Tongue (tissue), 3 donors: ENCODE measurements at places on chromosomes 2 and 18.

- peak; percentile 37 for DNase-seq
Observed at GRCh38 chr2:190497428-190497827, 37.1 kb downstream of the NEMP2 start.

GRCh38 chr2:45130736-45131135 lies 121.5 kb upstream of the SIX2 start:
- no peak for DNase-seq

DNA sequence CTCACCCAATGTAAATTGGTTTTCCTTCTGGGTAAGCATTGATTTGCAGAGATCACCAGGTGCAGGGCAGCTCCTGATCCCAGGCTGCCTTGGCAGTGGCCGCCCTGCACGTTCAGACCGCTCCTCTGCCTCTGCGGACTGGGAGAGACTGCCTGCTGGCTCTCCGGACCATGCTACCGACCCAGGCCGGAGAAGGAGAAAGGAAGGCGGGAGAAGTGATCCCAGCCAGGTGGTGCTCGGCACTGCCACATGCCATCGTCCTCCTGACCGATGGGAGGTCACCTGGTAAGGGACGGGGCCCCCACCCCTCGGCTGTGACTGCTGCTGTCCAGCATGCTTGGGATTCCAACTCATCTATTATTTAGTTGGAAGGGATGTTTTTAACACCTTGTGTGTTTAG lies 108.1 kb upstream of the POU3F3 start:
- DNase-seq: no peak

- DNase-seq: no peak
Observed at GRCh38 chr2:50773211-50773932, 258.6 kb downstream of the NRXN1 start.

DNA sequence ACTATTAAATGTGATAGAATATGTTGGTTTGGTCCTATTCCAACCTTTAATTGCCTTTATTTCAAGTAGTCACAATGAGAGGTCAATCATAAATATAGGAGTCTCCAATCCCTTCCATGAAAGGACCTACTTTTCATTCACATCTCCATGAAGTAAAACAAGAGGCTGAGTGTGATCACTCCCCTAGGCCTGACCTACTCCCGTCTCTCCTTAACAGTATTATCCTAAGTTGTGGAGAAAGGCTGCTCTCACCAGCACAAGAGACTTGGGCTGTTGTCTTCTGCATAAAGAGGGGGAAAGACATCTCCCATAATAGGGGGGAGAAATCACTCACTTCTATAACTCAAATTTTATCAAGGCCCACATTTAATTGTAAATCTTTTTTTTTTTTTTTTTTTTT lies 105.4 kb downstream of the SOS1 start:
- DNase-seq: no peak

- DNase-seq: no peak
Observed at GRCh38 chr2:22491442-22491841, 893.5 kb upstream of the KLHL29 start.

- no peak for DNase-seq
Observed at GRCh38 chr2:138294451-138294850, 207.1 kb upstream of the SPOPL start.
